ENCODE measurements at places on chromosomes 2 and 18.

DNA sequence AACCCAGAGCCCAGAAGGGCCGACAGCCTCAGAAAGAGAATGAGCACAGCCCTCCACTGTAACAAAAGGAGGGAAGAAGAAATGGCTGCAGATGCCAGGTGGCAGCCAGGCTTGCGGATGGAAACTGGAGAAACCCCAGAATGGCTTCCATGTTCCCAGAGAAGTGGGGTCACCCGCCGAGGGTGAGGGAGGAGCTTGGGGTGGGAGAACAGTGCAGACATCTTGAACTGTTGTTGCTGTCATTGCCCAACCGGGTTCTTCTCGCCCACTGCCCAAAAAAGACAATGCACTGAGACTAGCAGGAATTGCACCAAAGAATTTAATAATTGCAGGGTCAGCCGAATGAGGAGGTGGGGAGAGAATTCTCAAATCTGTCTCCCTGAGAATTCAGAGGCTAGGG lies 223.2 kb upstream of the RAB6C start:
- no peaks in the 10 kb centered on the region for H3K4me1 ChIP-seq
- H3K27me3 ChIP-seq: peaks cover 59% of the 10 kb centered on the region
- H3K4me3 ChIP-seq: no peak overlapping the region
- H3K36me3 ChIP-seq: no peaks in the 10 kb centered on the region
- DNase-seq: no peak
- no peak overlapping the region for H3K27ac ChIP-seq

GRCh38 chr2:135701442-135701841 lies 40.2 kb upstream of the UBXN4 start:
- no peaks in the 10 kb centered on the region for H3K36me3 ChIP-seq
- H3K27me3 ChIP-seq: no peaks in the 10 kb centered on the region
- H3K4me3 ChIP-seq: no peak overlapping the region

- H3K4me3 ChIP-seq: no peak overlapping the region
- H3K27ac ChIP-seq: no peak overlapping the region
- H3K27me3 ChIP-seq: no peaks in the 10 kb centered on the region
Measured at GRCh38 chr2:150681120-150681804, 193.8 kb upstream of the RND3 start.

DNA sequence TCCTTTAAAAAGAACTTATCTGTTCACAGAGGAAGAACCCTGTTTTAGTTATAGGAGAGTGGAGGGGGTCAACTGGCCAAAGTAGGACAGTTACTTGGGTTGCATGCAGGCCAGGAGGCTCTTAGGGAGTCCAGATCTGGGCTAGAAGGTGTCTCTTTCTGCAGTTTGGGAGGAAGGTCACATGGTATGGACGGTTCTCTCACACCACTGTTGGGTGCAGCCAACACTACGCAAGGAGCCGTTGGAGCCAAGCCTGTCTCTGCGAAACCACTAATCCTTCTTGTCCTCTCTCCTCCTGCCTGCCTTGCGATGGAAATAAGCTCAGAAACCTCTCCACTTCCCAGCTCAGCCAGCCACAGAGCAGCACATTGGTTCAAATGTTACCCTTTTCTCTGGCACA lies 105.9 kb upstream of the TGFA start:
- H3K27ac ChIP-seq: no peak overlapping the region
- no peaks in the 10 kb centered on the region for H3K4me1 ChIP-seq
- DNase-seq: no peak
- H3K36me3 ChIP-seq: no peaks in the 10 kb centered on the region

GRCh38 chr2:175005733-175006264 lies 618 bp upstream of the CHN1 start:
- H3K27me3 ChIP-seq: no peaks in the 10 kb centered on the region
- peaks cover 13% of the 10 kb centered on the region for H3K4me1 ChIP-seq
- H3K4me3 ChIP-seq: peak overlapping the region; percentile 72

GRCh38 chr2:164868563-164869419 lies 27.2 kb upstream of the COBLL1 start:
- H3K4me1 ChIP-seq: peaks cover 32% of the 10 kb centered on the region
- H3K27ac ChIP-seq: no peak overlapping the region
- H3K4me3 ChIP-seq: no peak overlapping the region

GRCh38 chr2:75424936-75425619 lies 135.7 kb downstream of the EVA1A start:
- DNase-seq: peak; percentile 15
- no peak overlapping the region for H3K4me3 ChIP-seq
- peaks cover 8% of the 10 kb centered on the region for H3K27me3 ChIP-seq
- H3K27ac ChIP-seq: no peak overlapping the region
- no peaks in the 10 kb centered on the region for H3K4me1 ChIP-seq

GRCh38 chr2:173865971-173866873 lies 99.0 kb downstream of the SP3 start:
- no peaks in the 10 kb centered on the region for H3K4me1 ChIP-seq
- peaks cover 52% of the 10 kb centered on the region for H3K27me3 ChIP-seq
- H3K27ac ChIP-seq: no peak overlapping the region
- no peak for DNase-seq
- H3K36me3 ChIP-seq: no peaks in the 10 kb centered on the region

DNA sequence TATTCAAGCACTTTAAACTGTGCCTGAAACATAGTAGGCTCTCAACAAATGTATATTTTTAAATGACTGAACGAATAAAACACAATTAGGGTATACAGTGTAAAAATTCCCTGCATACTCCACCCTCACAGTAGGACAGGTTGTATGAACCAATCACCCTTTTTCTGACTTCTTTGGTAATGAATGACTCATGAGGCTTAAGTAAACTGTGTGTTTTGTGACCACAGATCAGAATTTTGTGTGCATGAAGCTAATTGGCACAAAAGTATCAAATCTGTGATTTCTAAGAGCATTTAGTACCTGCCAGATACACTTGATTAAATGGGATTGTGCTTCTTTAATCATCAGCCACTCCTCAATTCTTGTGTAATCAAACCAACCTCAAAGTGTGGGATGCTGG lies 109.9 kb upstream of the MAP4K3 start:
- no peaks in the 10 kb centered on the region for H3K27me3 ChIP-seq
- H3K4me3 ChIP-seq: no peak overlapping the region
- H3K27ac ChIP-seq: peak overlapping the region; percentile 25
- H3K36me3 ChIP-seq: no peaks in the 10 kb centered on the region

DNA sequence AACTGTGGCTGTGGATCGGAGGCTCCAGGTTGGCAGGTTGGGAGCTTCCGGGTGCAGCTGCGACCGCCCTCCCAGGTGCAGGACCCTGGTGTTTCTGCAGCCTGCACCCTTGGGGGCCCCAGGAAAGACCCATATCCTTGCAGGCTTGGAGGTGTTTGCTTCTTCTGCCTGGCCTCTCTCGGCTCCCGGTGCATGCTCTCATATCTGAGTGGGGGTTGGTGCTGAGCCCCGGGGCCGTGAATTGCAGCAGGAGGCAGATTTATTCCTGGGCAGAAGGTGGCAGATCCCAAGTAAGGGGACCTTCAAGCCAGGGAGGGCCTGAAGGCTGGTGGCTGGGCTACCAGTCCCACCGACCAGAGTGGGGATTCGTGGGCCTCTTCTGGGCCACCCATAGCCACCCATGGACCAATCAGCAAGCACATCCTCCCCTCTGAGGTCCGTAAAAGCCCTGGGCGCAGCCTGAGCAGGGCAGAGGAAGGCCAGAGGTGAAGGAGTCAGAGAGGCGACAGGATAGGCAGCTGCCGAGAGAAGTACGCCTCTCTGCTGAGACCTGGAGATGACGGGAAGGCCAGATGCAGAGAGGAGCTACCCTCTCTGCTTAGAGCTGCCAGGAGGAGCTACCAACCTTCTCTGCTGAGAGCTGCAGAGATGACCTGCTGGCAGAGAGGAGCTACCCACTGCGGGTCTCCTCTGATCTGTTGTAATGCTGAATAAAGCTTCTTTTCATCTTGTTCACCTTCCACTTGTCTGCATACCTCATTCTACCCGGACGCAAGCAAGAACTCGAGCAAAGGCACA lies 1279.0 kb upstream of the LRRTM1 start:
- H3K27ac ChIP-seq: no peak overlapping the region
- H3K4me1 ChIP-seq: no peaks in the 10 kb centered on the region
- no peaks in the 10 kb centered on the region for H3K36me3 ChIP-seq
- H3K4me3 ChIP-seq: no peak overlapping the region

- no peak overlapping the region for H3K4me3 ChIP-seq
- H3K4me1 ChIP-seq: no peaks in the 10 kb centered on the region
- no peaks in the 10 kb centered on the region for H3K27me3 ChIP-seq
Measured at GRCh38 chr2:209473930-209474419, 50.1 kb downstream of the MAP2 start.

DNA sequence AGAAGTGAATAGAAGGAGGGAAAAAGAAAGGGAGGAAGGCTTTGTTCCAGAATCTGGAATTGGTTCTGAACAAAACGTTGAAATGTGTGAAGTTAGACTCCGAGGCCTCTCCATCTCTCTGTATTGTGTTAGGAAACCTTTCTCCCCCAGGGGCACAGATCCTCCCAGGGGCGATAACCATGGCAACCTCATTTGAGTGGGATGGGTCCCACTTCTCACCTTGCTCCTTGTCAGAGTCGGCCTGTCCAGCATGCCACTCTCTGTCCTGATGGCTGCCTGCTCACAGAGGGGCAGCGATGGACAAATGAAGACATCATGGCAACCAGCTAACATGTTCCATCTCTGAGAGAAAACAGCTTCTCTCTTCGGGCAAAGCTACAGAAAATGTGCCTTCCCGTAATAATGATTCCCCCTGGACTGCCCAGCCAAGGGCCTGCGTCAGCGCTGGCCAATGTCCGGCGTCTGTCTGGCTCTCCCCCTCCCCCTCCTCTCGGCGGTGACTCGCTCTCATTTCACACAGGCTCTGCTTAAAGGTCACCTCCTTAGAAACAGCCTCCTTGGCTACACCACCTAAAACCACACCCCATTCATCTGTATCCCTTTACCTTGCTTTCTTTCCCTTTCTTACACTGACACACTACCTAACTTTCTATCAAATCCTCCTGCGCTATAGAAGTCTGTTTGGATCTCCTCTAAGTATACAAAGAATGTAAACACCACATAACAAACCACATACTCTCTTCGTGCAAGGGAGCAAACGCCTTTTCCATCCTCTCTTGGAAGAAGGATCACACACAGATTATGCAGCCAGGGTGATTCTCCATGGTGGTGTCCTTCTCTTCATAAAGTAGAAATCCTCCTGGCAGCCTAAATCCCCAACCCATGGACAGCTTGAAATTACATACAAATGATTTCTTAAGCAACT lies 32.1 kb upstream of the TTC39C start:
- DNase-seq: no peak
- no peak overlapping the region for H3K27ac ChIP-seq
- peaks cover 20% of the 10 kb centered on the region for H3K4me1 ChIP-seq
- no peaks in the 10 kb centered on the region for H3K36me3 ChIP-seq
- H3K27me3 ChIP-seq: no peaks in the 10 kb centered on the region

DNA sequence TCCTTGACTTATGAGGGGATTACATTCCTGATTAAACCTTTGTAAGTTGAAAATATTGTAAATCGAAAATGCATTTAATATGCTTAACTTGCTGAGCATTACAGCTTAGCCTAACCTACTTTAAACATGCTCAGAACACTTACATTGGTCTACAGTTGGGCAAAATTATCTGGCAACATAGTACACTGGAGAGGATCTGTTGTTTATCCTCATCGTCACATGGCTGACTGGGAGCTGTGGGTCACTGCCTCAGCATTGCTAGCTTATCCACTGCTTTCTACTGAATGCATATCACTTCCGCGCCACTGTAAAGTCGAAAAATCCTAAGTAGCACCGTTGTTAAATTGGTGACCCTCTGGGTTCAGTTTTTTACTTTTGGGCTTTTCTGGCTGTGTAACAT lies 13.7 kb downstream of the PMS1 start:
- no peak overlapping the region for H3K27ac ChIP-seq
- H3K27me3 ChIP-seq: no peaks in the 10 kb centered on the region
- no peak for DNase-seq
- no peaks in the 10 kb centered on the region for H3K4me1 ChIP-seq

GRCh38 chr18:50749945-50750344 lies 69.9 kb downstream of the MRO start:
- H3K4me1 ChIP-seq: no peaks in the 10 kb centered on the region
- H3K36me3 ChIP-seq: no peaks in the 10 kb centered on the region
- H3K27me3 ChIP-seq: peaks cover 21% of the 10 kb centered on the region
- DNase-seq: no peak
- H3K4me3 ChIP-seq: no peak overlapping the region

- DNase-seq: peak; percentile 94
- H3K4me1 ChIP-seq: peaks cover 54% of the 10 kb centered on the region
- peak within 1 kb of the TSS; percentile 93 for H3K27ac ChIP-seq
- H3K4me3 ChIP-seq: peak within 1 kb of the TSS; percentile 93
- no peaks in the 10 kb centered on the region for H3K27me3 ChIP-seq
Measured at GRCh38 chr2:69829256-69830044, at the start of gene GMCL1. Gene GMCL1 (plus strand): TSS chr2:69829660. CDS start chr2:69829893, 233 bp downstream.

GRCh38 chr2:208025037-208025813 lies at the start of gene PLEKHM3:
Gene PLEKHM3 (minus strand): TSS chr2:208025527. CDS start chr2:208001639, 23,888 bp downstream.
- peaks cover 21% of the 10 kb centered on the region for H3K4me1 ChIP-seq
- H3K36me3 ChIP-seq: no peaks in the 10 kb centered on the region

DNA sequence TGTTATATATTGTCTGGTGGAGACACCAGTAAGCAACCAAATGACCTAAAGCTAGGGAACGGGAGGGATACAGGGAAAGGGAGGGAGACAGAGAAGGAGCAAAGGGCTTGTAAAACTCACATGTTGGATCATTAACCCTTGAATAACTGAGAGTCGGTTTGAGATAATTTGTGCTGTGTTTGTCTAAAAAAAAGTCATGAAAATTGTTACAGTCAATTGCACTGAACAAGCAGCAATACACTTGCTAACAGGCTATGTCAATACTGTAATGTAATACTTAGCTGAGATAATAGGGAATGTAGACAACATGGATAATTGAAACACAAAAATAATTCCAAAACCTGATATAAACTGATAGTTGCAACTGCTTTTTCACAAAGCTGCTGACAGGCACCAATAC lies 71.3 kb upstream of the ZNF521 start:
- H3K4me1 ChIP-seq: no peaks in the 10 kb centered on the region
- peaks cover 4% of the 10 kb centered on the region for H3K27me3 ChIP-seq
- no peak overlapping the region for H3K4me3 ChIP-seq
- no peak for DNase-seq

- no peaks in the 10 kb centered on the region for H3K27me3 ChIP-seq
- no peak overlapping the region for H3K4me3 ChIP-seq
- H3K27ac ChIP-seq: no peak overlapping the region
- H3K36me3 ChIP-seq: no peaks in the 10 kb centered on the region
Measured at GRCh38 chr18:35390951-35391700, 14.0 kb upstream of the ZNF396 start.

DNA sequence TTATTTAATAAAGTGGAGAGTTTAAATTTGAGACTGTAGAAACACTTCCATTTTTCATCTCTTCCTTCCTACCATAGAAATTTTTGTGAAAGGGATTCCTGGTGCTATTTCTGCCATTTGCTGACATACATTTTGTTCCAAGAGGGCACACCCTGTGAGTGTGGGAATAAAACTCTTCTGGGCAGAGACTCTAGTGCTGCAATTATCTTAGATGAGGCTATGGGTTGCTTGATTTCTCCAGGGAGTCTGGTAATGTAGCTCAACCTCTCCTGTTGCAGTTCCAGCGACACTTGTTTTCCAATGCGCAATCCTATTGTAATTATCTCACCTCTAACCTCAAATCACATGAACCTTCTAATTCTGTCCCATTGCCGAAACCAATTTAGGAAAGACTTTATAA lies 60.1 kb upstream of the ZSWIM2 start:
- H3K27me3 ChIP-seq: peaks cover 1% of the 10 kb centered on the region
- H3K4me3 ChIP-seq: no peak overlapping the region
- H3K27ac ChIP-seq: no peak overlapping the region
- DNase-seq: no peak
- H3K4me1 ChIP-seq: no peaks in the 10 kb centered on the region
- no peaks in the 10 kb centered on the region for H3K36me3 ChIP-seq

- H3K4me3 ChIP-seq: no peak overlapping the region
- no peak overlapping the region for H3K27ac ChIP-seq
- no peak for DNase-seq
- no peaks in the 10 kb centered on the region for H3K4me1 ChIP-seq
- no peaks in the 10 kb centered on the region for H3K27me3 ChIP-seq
- H3K36me3 ChIP-seq: no peaks in the 10 kb centered on the region
Measured at GRCh38 chr2:234320066-234320465, 176.8 kb downstream of the ARL4C start.

- no peak overlapping the region for H3K4me3 ChIP-seq
- H3K27ac ChIP-seq: no peak overlapping the region
- H3K4me1 ChIP-seq: no peaks in the 10 kb centered on the region
Measured at GRCh38 chr2:187054501-187055319, 205.7 kb upstream of the ZSWIM2 start.

Data from HepG2 (cell line).